ENCODE measurements at places on chromosomes 5 and 9.

GRCh38 chr5:45793638-45794532 is 97.7 kb upstream of the HCN1 start:
- DNase-seq = no peak

GRCh38 chr5:96528826-96529474 is 95.9 kb upstream of the PCSK1 start:
- no peak for DNase-seq

DNA sequence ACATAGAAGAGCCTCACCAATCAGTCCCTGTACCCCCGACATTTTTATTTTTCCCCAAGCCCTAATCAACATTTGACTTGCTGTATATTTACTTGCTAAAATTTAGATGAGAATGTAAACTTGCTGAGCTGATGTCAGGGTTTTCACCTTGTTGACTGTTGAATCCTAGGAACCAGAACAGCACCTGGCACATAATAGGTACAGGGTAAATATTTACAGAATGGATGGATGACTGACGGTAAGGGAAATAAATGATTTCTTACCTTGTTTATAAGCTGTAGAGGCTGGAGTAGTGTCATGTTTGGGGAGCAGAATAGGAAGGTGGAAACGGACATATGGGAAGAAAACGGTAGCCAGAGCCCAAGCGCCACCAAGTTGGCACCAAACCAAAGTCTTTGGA is 107.0 kb upstream of the NUDT12 start:
- no peak for DNase-seq

- DNase-seq = peak; percentile 78
These were observed 12.4 kb upstream of the NFIB start for GRCh38 chr9:14326264-14326826.

DNA sequence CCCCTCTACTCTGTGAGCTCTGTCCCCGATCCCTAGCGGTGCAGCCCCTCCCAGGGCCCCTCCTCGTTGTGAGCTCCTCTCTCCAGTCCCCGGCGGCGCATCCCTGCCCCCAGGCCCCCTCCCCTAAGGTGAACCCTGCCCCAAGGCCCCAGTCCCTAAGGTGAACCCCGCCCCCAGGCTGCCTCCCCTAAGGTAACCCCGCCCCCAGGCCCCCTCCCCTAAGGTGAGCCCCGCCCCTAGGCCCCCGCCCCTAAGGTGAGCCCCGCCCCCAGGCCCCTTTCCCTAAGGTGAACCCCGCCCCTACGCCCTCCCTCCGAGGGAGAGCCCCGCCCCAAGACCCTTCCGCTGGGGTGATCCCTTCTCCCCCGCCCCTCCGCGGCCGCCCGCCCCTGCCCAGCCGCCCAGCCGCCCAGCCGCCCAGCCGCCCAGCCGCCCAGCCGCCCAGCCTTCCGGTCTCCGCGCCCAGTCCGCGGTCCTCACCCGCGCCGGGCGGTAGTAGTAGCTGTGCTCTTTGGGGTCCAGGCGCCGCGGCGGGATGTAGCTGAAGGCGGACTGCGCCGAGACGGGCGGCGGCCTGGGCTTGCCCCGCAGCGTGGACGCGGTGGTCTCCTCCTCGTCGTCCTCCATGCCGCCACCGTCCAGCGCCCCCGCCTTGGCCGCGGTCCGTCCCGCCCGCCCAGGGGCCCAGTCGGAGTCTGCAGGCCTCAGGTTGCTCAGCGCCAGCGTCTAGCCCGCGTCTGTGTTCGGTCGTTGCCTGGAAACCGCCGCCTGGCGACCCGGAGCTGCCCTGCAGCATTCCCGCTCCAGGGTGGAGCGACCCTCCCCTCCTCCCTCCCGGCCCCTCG is at the start of gene CFAP90:
CFAP90 (minus strand) TSS at position 739 of the 845 bp plus-strand sequence; CDS start at position 627, 112 bp downstream.
- peak; percentile 48 for DNase-seq

DNA sequence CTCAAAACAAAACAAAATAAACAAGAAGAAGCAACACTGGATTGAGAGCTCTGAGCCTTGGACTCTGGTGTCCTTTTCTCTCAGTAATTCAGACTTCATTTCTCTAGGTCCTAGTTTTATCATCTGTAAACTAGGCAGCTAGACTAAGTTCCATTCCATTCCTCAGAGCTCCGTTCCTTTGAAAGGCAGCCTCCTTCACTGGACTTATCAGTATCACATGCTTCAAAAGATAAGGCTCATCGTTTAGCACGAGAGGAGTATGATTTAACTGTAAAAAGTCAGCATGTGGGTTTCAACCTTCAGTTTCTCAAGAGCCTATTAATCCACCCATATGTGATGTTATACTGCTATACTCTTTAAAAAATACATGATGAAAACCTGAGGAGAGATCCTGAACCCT is 1.6 kb downstream of the ATP10B start:
- DNase-seq = no peak

- DNase-seq = no peak
These were observed 74.1 kb downstream of the FNBP1 start for GRCh38 chr9:129968690-129969485.

DNA sequence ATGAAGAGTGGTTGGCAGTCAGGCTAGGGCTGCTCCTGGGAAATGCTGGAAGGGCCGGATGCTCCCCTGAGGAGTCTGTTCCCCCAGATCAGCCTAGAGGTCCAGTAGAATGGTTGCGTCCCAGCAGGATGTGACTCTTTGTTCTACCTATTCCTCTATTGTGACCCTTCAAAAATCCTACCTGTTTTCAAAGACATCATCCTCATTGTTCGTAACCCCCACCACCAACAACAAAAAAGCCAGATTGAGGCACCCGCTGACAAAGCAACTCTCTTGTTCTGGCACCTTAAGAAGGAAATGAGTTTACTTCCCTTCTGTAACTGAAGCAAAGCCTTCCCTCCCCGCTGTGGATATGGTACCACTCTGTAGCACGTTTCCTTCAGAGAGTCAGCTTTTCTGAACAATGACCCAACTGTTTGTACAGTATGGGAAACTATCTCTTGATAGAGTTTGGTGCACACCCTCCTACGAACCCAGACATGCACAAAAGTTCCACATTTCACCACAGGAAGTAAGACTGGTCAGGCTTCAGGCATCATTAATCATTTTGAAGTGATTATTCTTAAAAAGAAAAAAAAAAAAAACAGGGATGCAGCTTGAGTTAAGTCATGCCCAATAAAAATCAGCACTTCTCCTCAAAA is 207.2 kb downstream of the ENC1 start:
- DNase-seq = no peak

- peak; percentile 71 for DNase-seq
These were observed 473 bp downstream of the IRGM start for GRCh38 chr5:150846654-150847333.

- DNase-seq = no peak
These were observed 58.2 kb downstream of the CAMSAP1 start for GRCh38 chr9:135849181-135849580.

DNA sequence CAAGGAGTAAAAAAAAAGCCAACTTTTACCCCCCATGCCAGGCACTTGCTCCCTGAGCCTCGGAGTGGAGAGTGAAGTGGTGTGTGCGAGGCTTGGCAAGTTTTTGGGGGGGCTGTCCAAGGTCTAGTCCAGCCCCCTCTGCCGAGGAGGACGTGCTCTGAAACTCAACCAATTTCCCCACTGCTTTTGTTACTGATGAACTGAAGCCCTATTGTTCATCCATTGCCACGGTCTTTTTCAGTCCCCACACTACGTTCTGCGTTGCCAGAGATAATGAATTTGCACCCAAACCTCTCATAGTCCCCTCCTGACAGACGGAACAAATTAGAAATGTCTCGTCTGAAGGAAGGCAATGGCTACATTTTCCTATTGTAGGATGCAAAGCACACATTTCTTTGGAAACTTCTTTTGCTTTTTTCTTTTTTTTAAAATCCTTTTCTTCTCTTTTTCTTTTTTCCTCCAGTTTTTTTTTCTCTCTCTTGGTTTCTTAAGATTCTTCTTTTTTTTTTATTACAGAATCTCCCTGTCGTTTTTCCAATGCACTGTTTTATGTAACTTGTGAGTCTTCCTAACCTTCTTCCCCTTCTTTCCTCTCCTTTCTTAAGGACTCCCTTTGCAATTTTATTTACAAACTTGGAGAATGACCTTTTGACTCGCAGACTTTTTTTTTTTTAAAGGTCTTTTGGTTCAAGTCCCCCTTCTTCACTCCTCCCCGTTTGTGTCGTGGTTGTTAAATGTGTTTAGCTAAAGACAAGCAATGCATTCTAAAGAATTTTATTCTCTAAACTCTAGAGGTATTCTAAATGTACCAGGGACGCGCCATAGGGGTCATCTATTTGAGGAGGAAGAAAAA is 209.5 kb downstream of the MEF2C start:
- DNase-seq = no peak

DNA sequence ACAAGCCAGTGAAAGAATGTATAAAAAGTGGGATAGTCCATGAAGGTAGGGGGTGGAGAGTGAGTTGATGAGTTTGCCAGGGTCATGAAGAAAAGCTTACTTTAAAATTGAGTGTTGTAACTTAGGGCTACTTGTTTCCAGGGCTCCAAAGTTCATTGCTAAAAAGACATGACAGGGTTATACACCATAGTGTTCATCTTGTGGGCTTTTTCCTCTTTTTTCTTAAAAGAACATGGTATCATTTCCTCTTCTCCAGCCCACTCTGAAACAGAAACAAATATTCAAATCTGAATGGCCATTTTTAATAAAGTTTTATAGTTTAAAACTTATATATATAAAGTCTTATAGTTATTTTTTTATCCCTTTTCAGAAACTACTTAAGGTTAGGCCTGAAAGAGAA is 115.7 kb upstream of the SMC2 start:
- DNase-seq = no peak

- no peak for DNase-seq
These were observed 2.4 kb downstream of the PRR16 start for GRCh38 chr5:120466341-120467006.

DNA sequence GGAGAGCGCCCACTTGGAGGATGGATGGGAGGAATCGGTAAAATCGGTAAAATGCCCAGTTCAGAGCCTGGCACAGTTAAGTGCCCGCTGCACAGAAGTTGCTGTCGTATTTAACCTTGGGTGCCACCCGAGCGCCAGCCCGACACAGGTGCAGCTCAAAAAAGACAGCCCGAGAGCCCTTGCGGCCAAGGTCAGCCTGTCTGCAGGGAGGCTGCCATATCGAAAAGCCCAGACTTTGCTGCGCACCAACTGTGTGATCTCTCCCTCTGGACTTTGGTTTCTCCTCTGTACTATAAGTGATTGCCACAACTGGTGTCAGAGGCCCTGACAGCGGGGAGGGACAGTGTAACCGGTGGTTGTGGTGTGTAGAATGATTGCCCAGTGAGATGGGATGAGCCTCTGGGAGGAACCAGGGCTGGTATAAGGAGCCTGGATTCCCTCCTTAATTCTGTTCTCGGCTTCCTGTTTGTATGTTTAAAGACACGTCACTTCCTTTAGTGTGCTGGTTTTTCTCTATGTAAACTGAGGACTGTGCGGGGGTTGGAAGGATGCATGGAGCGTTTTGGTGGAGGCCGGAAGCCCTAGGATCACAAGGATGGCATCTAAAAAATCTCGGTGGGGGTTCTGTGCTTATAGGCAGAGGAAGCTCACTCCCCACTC is 792 bp downstream of the NTMT1 start:
- no peak for DNase-seq

- DNase-seq = no peak
These were observed 593.9 kb upstream of the GRAMD2B start for GRCh38 chr5:125829349-125829748.

DNA sequence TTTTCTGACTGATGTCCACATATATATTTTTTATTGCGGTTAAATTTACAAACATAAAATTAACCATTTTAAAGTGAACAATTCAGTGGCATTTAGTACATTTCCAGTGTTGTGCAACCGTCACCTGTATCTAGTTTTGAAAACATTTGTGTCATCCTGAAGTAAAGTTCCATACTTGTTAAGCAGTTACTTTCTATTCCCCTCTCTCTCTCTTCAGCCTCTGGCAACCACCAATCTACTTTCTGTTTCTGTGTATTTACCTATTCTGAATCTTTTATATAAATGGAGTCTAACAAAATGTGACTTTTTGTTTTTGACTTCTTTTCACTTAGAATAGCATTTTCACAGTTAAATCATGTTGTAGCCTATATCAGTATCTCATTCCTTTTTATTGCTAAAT is 480.1 kb upstream of the SMARCA2 start:
- no peak for DNase-seq

DNA sequence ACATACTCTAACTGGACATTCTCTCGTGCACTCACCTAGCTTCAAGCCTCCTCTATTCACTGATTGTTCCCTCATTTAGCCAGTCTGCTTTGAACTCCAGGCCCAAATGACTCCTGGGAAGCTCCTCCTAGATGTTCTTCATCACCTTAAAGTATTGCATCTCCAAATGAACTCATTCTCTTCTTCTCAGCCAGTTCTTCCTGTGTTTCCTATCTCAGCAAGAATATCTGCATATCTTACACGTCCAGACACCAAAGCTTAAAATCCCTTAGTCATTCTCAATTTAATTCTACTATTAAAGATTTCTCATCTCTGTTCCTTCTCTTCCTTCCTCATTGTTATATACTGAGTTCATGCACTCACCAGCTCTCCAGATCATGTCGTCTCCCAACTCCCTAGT is 118.6 kb upstream of the DAB2 start:
- DNase-seq = no peak

- DNase-seq = peak; percentile 20
These were observed 11.3 kb upstream of the ANGPTL2 start for GRCh38 chr9:127133739-127134167.

GRCh38 chr5:159514229-159514810 is 184.0 kb upstream of the IL12B start:
- DNase-seq = no peak

DNA sequence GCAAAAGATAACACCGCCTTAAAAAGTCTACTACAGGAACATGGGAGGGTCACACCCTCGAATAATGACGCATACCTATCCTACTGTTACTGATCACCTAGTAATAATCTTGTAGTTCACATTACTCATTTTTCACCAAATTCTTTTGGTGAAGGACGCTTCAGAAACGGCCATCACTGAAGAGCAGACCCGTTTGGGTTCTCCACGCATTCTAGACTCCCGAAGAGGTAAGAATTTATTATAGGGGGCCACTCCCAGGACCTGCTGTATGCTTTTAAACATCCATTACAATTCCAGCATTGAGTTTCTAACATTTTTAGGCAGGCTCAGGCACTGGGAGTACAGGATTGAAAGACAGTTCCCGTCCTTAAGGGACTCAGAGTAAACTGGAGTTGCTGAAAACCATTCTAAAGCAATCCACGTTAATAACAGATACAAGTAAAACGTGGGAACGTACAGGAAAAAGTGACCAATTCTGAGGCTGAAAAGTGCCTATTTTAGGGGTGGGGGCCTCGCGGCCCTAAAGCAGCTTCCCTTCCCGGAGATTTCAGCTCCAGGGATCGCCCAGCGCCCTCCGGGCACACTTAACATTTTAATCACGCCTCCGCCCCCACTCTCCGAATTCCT is at the start of gene FER:
FER (plus strand) TSS at position 124 of the 627 bp plus-strand sequence. CDS start 50,286 bp downstream, outside the sequence.
- no peak for DNase-seq

DNA sequence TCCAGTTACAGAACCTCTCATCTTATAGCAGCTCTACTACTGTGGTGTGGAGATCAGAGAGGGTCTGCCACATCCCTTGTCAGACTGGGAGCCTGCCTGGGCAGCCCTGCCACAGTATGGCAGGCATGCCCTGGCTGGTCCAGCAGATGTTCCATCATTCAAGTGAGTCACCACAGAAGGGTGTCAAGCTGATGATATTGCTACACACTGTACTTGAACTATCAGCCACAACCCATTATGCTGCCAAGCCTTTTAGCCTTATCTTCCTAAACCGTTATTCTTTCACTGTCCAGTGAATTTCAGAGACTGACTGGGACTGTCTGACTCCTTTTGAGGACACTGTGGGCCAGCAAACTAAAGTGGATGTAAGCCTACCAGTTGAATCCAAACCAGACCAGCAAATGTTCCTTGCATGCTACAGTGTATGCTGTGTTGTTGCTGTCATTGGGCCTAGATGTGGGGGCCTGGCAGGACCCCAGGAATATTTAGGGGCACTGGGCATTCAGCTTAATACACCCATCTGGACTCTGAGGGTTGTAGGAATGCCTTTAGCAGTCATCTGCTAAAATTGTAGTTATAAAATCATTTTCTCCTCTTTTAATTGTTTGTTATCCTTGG is 202.6 kb downstream of the NR3C1 start:
- DNase-seq = peak; percentile 93

Measured in NCI-H1694 treated with DMSO at 0.1 percent for 48 hours (cell line).